Naive thymus-derived CD4-positive, alpha-beta T cell (primary cell): ENCODE measurements at places on chromosomes 7 and 10. TPM values are rescaled to one million over a fixed set of nuclear protein-coding genes. Genes with fewer than 3 reads are reported as not detected.
A peak's percentile ranks its signal among the peaks of the same experiment; 100 is the strongest.

Gene ACTL6B
- total RNA-seq = not detected

Gene MMD2
- total RNA-seq = not detected

Gene BHLHA15
- 0.80 TPM for total RNA-seq

Gene CRHR2
- total RNA-seq = not detected

Gene IQUB
- total RNA-seq = not detected

Gene SPDYE5
- 0.47 TPM for total RNA-seq

Gene ZP3
- 5.3 TPM for total RNA-seq

Gene C10orf71
- not detected for total RNA-seq

DNA sequence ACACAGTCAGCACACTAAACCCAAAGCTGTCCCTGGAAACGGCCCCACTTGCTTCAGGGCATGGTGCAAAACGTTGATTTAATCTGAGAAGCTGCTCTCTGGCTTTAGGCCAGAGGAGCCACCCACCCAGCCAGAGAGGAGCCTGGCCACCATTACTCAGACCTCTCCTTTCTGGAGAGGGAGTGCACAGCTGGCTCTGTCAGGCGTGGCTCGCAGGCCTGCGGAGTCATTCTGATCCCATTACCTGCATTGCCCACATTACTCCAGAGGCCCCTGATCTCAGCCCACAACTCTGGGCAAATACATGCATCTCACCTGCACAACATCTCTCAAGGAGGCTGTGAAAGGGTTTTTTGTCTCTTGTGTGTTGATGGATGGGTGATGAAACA lies 370.0 kb upstream of the IGFBP3 start:
- no peak for DNase-seq

GRCh38 chr10:61304746-61305145 lies 148.4 kb downstream of the TMEM26 start:
- no peak for DNase-seq

DNA sequence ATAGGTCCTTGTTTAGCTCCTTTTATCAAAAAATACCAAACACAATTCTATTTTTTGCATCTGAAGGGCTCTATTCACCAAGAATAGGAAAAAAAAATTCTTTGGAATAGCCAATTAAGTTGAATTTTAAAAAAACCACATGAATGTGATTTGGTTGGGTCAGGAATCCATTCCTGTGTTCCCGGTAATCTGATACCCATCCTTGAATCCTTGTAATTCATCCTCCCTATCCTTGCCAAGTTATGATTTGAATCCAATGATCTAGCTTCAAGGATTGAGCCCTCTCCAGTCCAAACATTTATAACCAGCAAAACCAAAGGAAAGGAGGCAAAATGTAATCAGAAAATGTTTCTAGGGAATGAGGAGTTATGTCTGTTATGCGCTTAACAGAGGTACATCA lies 86.6 kb downstream of the CFAP58 start:
- DNase-seq = no peak

GRCh38 chr7:19665399-19666008 lies 43.3 kb downstream of the POLR1F start:
- DNase-seq = peak; percentile 8

DNA sequence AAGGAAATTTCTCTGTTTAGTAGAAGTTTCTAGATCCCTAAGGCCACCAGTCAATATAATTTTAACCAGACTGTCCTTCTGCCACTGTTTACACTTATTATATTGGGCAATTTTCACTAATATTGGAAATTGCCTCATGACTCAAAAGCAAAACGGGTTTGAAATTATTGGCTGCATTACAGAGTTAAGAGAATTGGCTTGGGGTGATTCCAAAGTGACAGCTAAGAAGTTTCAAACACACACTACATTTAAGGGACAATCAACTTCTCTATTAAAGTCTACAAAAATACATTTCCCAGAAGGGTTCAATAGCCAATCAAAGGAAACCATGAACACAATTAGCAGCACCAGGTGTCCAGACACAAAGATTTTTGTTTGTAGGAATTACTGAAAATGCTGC lies 111.9 kb downstream of the NEBL start:
- no peak for DNase-seq

- no peak for DNase-seq
Measured at GRCh38 chr10:79292026-79292766, 55.1 kb upstream of the PPIF start.

- DNase-seq = no peak
Measured at GRCh38 chr7:19442016-19442785, 266.6 kb downstream of the POLR1F start.

DNA sequence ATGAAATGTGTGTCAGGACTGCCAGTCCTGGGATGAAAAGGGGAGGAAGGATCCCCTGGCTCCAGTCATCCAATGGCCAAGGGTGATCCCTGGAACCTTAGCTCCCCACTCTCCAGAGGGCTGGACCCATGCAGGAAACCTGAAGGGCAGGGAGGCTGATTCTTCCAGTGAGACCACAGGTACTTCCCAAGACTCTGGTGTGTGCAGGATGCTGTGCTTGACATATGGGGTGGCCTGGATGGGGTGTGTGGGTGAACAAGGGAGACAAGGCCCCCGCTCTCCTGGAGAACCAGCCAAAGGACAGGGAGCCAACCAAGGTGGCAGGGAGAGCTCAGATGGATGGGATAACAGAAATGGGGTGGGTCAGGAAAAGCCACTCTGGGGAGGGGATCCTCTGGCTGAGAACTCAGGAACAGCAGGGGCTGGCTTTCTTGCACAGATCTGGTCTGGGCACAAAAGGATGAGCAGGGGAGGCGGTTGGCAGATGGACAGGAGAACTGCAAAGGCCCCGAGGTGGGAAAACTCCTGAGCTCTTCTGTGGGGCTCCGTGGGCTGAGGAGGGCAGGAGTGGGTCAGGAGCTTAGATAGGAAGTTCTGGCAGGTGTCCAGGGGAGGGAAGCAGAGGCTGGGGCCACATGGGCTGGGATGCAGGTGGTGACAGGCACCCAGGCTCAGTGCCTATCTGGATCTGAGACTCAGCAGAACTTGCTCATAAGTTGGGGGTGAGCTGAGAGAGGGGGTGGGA lies 100.6 kb downstream of the ARHGAP22 start:
- no peak for DNase-seq

- DNase-seq = no peak
Measured at GRCh38 chr10:101939729-101940128, 96.1 kb upstream of the KCNIP2 start.

DNA sequence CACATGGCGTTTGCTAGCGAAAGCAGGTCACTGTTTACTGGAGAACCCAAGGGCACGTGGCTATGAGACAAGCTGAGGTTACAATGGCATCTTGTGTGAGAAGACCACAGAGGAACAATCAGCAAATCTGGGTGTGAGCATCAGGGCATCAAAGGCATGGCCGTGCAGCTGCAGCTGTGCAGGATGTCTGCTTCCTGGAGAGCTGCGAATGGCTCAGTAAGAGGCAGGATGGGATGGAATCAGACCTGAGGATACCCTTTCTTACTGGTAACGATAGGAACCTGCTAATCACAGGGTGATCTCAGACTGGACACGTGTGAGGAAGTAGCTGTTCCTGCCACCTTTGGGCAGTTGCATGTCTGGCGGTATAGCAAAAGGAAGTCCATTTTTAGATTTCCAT lies 119.5 kb downstream of the RNF216 start:
- no peak for DNase-seq

DNA sequence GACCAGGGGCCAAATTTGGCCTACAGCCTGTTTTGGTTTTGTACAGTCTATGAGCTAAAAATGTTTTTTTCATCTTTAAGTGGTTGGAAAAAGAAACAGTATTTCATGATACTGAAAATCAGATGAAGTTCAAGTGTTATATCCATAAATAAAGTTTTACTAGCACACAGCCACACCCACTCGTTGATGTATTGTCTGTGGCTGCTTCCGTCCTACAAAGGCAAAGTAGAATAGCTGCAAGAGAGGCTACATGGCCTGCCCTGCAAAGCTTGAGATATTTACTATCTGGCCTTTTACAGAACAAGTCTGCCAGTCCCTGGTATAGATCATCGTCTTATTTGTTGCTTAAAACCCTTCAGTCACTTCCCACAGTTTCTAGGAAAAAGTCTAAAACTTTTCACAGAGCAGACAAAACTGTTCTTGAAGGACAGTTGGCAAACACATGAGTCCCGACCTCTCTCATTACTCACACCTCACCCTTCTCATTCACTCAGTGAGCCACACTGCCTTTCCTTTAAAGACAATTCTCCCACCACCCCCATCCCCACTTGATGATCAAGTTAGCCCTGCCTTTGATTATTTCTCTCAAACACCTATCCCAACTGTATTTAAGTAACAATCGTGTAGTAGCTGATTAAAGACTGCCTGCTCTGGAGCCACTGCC lies 9.9 kb downstream of the RHEB start:
- DNase-seq = no peak

DNA sequence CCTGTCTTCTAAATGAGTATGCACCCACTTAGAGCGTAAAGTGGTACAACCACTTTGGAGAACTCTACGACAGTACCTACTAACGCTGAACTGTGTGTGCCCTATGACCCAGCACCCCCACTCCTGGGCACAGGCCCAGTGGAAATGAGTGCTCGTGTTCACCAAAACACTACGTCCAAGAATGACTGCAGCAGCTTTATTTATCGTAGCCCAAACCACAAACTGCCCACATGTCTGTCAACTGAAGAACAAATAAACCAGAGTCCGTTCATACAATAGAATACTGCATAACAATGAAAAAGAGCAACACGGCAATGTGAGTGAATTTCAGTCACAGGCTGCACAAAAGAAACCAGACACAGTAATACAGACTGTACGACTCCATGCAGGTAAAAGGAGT lies 35.4 kb downstream of the TLL2 start:
- no peak for DNase-seq

- DNase-seq = no peak
Measured at GRCh38 chr7:132292803-132293202, 283.5 kb downstream of the PLXNA4 start.

DNA sequence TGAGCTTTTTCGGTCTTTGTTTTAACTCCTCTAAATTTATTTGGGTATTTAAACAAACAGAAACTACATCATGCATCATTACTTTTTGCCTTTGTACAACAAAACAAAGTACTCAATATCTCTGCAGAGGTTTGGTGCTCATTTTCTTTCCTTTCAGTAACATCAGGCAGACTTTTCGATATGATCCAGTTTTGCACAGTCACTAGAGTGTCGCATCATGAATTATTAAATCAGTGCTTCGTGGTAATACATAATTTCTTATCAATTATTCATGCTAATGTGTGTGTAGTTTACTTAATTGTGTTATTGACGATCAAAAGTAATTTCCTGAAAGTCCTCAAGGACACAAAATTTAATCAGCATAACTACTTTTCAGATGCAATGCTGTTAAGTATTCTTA lies 31.8 kb downstream of the DRGX start:
- DNase-seq = no peak

DNA sequence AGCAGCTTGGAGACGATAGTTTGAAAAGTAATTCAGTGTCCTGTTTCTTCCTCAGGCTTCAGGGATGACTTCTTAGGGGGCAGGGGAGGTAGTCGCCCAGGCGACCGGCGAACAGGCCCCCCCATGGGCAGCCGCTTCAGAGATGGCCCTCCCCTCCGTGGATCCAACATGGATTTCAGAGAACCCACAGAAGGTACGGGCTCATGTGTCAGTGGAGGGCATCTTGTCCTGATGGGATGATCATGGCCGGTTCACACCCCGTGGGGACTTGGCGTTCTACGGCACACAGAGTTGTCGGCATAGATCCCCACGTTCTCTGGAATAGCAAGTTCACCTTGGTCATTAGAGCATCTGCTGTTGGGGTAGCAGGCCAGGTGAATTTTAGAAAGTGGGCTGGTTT lies 15.1 kb upstream of the LAT2 start:
- DNase-seq = no peak
